ENCODE measurements at places on chromosomes 7 and 10. TPM values are rescaled to one million over a fixed set of nuclear protein-coding genes. Genes with fewer than 3 reads are reported as not detected.

TMEM196 gene
- not detected for total RNA-seq

- no peaks in the 10 kb centered on the region for H3K27me3 ChIP-seq
- no peak overlapping the region for H3K4me3 ChIP-seq
- peaks cover 3% of the 10 kb centered on the region for H3K36me3 ChIP-seq
- H3K27ac ChIP-seq: no peak overlapping the region
Observed at GRCh38 chr7:27634671-27635493, 27.8 kb downstream of the HIBADH start.

GRCh38 chr7:132797152-132797551, 220.9 kb upstream of the PLXNA4 start:
- H3K27me3 ChIP-seq: no peaks in the 10 kb centered on the region
- no peaks in the 10 kb centered on the region for H3K4me1 ChIP-seq
- no peak overlapping the region for H3K4me3 ChIP-seq
- H3K36me3 ChIP-seq: peaks cover 32% of the 10 kb centered on the region

GRCh38 chr7:123154231-123154860, 45.4 kb downstream of the SLC13A1 start:
- no peaks in the 10 kb centered on the region for H3K4me1 ChIP-seq
- DNase-seq: no peak
- H3K27me3 ChIP-seq: no peaks in the 10 kb centered on the region

Data from spleen (tissue), 13 donors.